GM04503 (cell line): ENCODE measurements at places on chromosomes 1 and 21.

- no peak for DNase-seq
Observed at GRCh38 chr1:151146072-151146411, 389 bp downstream of the SEMA6C start.

- no peak for DNase-seq
Observed at GRCh38 chr1:13587256-13588030, 3.8 kb downstream of the PDPN start.

DNA sequence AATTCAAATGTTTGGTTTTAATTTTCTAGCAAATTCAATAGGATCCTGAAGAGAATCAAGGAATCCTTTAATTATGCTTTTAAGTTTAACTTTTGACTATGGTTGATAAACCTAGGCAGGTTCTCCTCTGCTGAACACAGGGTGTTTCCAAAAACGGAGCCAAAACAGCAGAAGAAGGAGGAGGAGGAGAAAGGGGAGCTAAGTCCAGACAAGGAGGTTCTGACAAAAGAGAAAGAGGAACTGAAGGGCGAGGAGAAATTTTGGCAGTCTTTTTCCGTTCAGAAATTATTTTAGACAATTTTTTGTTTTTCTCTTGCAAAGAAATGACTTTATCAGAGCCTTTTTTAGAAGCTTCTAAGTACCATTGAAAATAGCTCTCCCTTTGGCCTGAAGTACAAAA lies 33.2 kb upstream of the FNBP1L start:
- no peak for DNase-seq

DNA sequence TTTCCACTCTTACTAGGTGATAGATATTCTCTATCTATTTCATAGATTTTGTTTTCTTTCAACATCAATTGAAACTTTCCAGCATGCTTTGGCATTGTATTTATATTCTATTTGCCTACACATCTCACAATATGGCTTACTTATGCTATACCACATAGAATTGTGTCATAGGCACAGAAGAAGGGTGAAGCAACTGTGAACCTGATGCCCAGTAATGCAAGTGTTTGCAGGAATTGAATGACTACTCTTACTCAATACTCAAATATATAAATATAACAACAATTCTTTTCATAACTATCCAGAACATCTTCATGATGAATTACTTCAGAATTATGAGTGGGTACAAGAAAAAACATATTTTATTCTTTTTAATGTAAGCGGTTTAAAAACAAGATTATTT lies 165.9 kb downstream of the PTBP2 start:
- DNase-seq: no peak

DNA sequence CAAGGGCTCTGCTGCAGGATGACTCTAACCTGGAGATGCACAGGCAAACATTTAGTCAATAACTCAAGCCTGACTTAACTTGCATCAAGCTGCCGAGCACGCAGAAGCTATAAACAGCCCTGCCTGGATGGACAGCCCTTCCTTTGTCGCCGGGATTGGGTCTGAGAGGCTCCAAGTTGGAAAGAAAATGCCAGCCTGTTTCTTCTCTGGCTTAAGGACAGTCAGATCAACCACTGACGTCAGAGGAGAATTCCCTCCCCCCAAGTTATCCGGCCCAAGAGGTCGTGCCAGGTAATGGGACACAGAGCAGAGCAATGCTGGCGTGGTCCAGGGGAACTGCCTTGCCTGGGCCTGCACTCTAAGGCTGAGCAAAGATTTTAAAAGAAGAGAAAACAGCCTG lies 27.1 kb upstream of the LRRC38 start:
- no peak for DNase-seq

DNA sequence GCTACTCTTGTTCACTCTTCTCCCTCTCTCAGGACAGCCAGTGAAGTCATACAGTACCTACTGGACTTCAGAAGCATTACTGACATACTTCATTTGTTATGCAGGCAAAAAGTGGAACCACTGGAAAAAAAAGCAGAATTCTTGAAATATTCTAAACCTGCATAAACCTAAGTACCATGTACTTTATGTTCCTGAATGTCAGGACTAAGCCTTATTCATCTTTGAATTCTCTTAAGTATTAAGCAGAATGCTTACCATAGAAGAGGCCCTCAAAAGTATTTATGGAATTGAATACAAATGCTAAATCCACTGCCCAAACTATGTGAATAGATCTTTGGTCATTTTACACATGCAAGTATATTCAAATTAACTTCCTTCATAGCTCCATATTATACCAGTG lies 7.8 kb downstream of the PSMB2 start:
- DNase-seq: no peak

DNA sequence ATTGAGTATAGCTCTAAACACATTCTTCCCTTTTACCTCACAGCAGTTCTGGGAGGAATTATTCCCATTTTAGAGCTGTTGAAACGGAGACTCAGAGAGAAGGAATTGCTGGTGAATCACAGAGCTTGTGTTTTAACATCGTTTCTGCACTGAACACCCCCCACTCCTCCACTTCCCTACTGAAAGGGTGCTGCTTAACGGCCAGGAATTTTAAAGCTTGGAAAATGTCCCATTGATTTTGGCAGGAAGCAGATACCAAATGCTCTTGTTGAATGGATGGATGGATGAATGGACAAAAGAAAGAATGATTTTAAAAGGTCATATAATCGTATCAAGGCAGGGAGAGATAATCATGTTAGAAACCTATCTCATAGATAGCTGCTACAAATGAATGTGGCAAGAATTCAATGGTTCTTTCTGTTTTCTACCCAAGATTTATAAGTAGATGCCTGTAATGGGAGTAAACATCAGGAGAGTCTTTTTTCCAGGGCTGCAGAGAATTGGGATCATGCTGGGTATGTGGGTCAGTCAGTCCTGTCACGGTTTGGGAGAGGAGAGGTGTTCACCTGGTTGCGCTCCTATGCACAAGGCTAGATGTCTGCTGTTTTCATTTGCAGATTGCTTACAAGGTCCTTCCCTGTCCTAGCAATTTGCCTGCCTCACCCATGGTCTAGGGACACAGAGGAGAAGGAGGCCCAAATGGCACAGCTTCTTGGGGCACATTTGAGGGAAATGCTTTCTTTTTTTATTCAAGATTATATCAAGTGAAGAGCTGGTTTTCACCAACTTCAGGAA lies 19.0 kb downstream of the FAM163A start:
- no peak for DNase-seq
